Activated T-cell treated with anti-CD3 and anti-CD28 coated beads, Interleukin-2, amount 50 U/mL, for 72 hours (primary cell): ENCODE measurements at places on chromosomes 6 and 20. TPM values are rescaled to one million over a fixed set of nuclear protein-coding genes. Genes with fewer than 3 reads are reported as not detected.

DNA sequence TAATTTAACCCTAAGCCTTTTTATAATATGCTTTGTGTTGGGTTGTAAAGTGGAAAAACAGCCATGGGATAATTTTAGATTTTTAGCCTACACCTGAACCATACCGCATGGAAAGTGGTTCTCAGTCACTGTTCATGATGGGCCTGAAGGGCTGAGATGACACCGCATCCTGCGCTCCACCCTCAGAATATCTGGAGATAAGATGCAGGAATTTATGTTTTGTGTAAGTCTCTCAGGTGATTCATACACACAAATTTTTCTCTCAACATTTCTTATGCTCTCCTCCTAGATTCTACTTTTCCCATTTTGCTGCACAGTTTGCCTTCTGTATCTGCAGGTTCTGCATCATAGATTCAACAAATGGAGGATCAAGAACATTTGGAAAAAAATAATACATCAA, 191.3 kb upstream of the PHACTR1 start:
- no peaks in the 10 kb centered on the region for H3K36me3 ChIP-seq
- H3K4me3 ChIP-seq: no peak overlapping the region
- H3K4me1 ChIP-seq: no peaks in the 10 kb centered on the region
- H3K27ac ChIP-seq: no peak overlapping the region
- DNase-seq: no peak

BMP2 gene
- total RNA-seq: not detected

GRCh38 chr20:16349523-16350260, 223.6 kb downstream of the KIF16B start:
- H3K27me3 ChIP-seq: no peaks in the 10 kb centered on the region
- no peaks in the 10 kb centered on the region for H3K4me1 ChIP-seq
- DNase-seq: no peak
- H3K36me3 ChIP-seq: no peaks in the 10 kb centered on the region

LST1 gene
- 24.6 TPM for total RNA-seq

PNLDC1 gene
- 0.62 TPM for total RNA-seq

- H3K4me1 ChIP-seq: no peaks in the 10 kb centered on the region
- H3K27me3 ChIP-seq: peaks cover 20% of the 10 kb centered on the region
- no peak for DNase-seq
- no peak overlapping the region for H3K27ac ChIP-seq
- no peak overlapping the region for H3K4me3 ChIP-seq
- no peaks in the 10 kb centered on the region for H3K36me3 ChIP-seq
Measured at GRCh38 chr6:79127660-79128059, 49.6 kb upstream of the PHIP start.

NKX2-4 gene
- total RNA-seq: not detected

POPDC3 gene
- not detected for total RNA-seq

PDE7B gene
- 1.00 TPM for total RNA-seq

DNA sequence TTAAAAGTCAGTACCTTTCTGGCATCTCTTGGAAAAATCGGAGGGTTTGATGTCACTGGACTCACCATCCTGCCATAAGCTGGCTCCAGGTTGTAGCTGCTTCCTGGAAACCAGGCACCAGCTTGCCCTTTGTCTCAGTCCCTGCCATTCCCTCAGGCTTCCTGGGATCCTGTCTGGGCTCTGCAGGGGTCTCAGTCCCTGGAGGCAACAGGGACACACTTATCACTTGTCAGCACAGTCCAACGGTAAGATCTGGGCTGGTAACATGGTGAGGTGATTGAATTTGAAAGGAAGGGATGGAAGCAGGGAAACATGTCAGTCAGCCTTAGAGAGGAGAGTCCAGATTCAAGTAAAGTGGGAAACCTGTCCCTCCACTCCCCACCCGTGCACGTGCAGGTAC, 147.6 kb upstream of the ECI2 start:
- DNase-seq: no peak
- H3K27ac ChIP-seq: no peak overlapping the region
- H3K4me3 ChIP-seq: no peak overlapping the region
- H3K27me3 ChIP-seq: peaks cover 41% of the 10 kb centered on the region

BTNL2 gene
- total RNA-seq: not detected

- H3K4me3 ChIP-seq: peak overlapping the region; percentile 16
- peaks cover 29% of the 10 kb centered on the region for H3K27me3 ChIP-seq
- peaks cover 2% of the 10 kb centered on the region for H3K36me3 ChIP-seq
Measured at GRCh38 chr6:112330879-112331265, 16.3 kb upstream of the RFPL4B start.

NKX2-2 gene
- total RNA-seq: not detected

DNA sequence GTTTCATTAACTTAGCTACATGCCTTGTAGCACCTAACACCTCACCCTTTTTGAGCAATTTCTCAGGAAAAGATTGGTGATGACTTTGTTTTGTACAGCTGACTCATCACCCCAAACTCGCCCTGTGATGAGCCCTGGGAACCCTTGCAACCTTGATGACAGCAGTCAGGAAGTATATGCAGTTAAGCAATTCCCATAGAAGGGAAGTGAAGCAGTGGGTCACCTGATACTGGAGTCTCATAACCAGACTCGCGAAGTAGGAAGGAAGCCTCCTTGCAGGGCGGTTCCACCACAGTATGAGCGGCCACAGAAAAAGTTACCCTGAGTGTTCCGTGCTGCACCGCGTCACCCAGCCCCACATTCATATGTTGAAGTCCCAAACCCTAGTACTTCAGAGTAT, 82.0 kb upstream of the EDN1 start:
- H3K4me1 ChIP-seq: peaks cover 5% of the 10 kb centered on the region
- H3K27ac ChIP-seq: no peak overlapping the region
- peak; percentile 2 for DNase-seq

OOEP gene
- total RNA-seq: 0.76 TPM

PLN gene
- not detected for total RNA-seq

WFDC5 gene
- total RNA-seq: not detected

DNA sequence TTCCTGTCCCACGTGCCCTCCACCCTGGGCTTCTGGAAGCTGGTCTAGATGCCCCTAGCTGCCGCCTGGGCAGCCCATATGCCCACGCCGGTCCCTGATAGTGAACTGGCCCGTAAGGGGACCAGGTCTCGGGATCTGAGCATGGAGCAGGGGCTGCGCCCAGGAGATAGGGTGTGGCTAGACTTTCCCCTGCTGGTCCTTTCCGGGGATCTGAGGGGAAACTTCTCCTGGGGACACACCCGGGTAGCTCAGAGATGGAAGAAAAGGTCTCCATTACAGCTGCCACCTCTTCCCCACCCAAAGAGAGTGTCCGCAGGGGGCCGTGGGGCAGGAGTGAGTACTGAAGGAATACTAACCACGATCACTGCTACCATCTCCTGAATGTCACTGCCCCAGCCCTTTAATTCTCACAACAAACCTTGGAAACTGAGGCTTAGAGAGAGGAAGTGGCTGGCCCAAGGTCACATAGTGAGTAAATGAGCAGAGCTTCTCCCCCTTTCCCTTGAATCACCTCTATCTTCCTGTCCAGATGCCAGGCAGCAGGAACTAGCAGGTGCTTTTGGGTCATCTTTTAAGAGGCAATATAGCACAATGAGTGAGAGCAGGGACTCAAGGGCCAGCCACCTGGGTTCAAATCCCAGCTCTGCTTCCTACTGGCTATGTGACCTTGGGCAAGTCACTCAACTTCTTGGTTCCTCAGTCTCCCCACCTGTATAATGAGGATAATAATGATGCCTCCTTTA, 11.8 kb upstream of the CCN5 start:
- no peaks in the 10 kb centered on the region for H3K36me3 ChIP-seq
- no peak overlapping the region for H3K4me3 ChIP-seq
- DNase-seq: no peak
- H3K4me1 ChIP-seq: no peaks in the 10 kb centered on the region
- no peak overlapping the region for H3K27ac ChIP-seq

DNA sequence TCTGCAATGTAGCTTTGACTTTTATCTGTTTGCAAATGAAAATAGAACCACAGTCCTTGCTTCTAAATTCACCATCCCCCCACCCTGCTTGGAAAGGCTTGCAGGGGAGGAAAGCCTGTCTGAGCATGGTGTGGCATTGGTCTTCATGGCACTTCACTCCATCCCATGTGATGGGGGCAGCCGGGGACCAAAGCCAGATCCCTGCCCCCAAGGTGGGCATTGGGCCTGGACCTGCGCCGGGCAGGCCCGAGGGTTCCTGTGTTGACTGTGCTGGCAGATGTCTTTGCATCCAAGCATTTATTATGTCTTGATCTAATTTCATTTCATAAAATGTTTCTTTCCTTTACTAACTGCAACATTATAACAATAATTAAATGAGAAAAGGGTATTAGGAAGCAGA, 120.0 kb downstream of the SYNDIG1 start:
- no peaks in the 10 kb centered on the region for H3K27me3 ChIP-seq
- no peak overlapping the region for H3K27ac ChIP-seq
- no peaks in the 10 kb centered on the region for H3K4me1 ChIP-seq
- no peak for DNase-seq
- no peak overlapping the region for H3K4me3 ChIP-seq

DNA sequence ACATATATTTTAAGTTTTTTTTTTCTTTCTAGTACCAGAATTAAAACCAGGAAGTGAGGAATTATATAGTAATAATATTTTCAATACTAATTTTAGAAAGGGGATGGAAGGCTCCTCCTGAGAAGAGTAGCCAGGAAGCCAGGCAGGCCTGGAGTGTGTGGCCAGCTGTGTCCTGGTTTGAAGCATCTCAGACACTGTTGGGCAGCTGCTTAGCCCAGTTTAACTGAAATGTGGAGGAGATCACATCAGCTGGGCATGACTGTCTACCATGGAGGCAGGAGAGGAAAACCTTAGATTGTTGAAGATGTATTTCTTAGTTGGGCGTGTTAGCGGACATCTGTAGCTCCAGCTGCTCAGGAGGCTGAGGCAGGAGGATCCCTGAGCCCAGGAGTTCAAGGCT, 142.2 kb downstream of the ARID1B start:
- no peak for DNase-seq
- H3K4me3 ChIP-seq: no peak overlapping the region
- H3K27ac ChIP-seq: no peak overlapping the region
- H3K4me1 ChIP-seq: peaks cover 35% of the 10 kb centered on the region
- no peaks in the 10 kb centered on the region for H3K36me3 ChIP-seq
- no peaks in the 10 kb centered on the region for H3K27me3 ChIP-seq
